ENCODE measurements at places on chromosomes 7 and 10.

GRCh38 chr7:125347269-125347668 is 417.6 kb upstream of the POT1 start:
- DNase-seq: no peak

DNA sequence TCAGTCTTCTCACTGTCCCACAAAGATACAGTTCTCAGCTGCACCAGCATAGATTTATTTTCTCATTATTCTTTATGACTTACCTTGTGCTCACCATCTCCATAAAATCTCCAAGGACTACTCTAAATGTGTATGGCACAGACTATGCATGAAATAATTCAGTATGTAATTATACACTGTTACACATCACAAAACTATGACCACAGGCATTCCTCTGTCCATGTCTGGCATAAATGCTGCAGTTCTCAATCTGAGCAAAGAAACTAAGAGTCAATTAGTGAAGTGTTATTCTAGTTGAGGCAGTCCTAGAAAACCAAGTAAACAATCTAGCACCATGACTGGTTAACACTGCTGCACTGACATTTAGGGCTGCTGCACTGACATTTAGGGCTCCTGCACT is 2.7 kb downstream of the CYCS start:
- DNase-seq: no peak

DNA sequence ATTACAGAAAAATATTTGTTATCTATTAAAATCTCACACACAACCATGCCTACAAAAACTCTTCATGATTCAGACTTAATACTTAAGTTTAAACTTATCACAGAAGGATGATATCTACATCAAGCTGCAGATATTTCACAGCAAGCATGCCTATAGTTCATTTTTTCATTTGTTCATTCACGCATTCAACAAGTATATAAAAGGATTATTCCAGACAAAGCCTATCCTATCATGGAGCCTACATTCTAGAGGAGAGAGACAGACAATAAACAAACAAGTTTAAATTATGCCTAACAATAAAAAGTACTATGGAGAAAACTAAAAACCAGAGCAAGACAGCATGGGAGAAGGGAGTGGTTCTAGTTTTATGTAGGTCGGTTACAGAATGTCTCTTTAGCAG is 10.9 kb downstream of the TRDMT1 start:
- no peak for DNase-seq

DNA sequence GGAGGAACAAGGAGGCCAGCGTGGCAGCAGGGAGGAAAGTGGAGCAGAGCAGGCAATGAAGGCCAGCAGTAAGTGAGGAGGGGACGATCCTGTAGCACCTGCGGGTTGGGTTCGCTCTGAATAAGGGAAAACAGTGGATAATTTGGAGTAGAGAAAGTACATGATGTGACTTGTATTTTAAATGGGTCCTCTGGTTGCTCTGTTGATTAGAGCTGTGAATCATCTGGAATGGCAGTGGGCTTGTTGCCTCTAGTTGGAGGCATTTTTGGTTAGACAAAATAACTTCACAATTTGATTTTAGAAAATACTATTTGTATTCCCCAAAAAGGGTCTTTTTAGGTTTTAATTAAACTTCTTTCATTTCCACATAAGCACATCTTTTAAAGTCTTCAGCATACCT is 277.4 kb downstream of the ARL4A start:
- no peak for DNase-seq

DNA sequence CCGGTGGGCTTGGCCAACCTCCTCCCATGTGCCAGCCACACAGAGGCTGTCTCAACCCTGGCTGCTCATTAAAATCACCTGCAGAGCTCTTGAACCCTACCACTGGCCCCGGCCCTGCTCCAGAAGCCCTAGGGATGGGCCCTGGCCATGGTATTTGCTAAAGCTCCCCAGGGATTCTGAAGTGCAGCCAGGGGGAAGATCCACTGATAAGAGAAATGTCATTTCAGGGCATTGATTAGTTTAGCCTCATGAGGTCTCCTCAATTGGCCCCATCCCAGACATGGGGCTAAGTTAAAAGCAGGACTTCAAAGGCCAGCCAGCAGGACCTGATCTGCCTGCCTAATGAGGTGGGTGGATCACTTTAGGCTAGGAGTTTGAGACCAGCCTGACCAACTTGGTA is 65.2 kb downstream of the ABRAXAS2 start:
- no peak for DNase-seq

DNA sequence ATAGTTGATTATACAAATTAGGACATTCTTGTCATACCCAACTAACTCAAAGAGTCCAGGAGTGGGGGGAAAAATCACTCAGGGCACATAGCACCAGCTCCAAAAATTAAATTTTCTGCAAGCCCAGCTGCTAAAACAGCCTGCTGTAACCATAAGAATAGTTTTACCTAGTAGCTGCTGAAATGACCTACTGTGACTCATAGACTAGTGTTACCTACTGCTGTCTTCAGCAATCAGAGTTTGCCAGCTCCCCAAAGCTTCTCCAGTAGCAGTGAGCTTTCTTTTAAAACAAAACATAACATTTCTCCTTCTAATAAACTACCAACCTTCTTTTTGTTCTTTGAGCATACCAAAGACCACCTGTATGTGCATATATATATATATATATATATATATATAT is 4.2 kb upstream of the ARHGAP12 start:
- no peak for DNase-seq

DNA sequence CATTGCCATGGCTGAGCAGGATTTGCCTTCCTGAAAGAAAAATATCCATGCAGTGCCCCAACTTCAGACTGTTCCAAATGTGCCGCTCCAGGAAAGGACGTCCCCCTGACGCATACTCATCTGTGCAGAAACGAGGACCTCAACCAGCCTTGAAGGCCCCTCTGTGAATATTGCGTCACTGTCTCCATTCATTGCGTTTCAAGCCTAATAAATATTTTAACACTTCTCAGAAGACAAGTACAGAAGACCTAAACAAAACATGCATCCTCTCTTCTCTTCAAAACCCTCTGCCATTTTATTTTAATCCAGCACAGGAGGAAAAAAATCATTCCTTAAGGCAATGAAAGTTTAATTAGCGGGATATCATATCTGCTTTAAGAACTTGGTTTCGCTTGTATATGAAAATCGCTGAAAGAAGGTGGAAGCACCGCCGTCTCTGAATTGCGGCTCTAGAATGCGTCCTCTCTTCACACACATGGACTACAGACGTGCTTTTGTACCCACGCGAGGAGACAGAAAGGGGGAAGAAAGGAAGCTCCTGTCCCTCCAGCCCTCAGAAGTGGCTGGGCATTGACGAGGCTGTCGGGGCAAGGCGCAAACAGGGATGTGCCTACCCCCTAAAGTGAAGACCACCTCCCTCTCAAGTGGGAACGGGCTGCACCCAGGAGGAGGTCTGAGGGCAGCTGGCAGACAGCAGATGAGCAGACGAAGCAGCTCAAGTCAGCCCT is 36.8 kb downstream of the RGS10 start:
- no peak for DNase-seq

DNA sequence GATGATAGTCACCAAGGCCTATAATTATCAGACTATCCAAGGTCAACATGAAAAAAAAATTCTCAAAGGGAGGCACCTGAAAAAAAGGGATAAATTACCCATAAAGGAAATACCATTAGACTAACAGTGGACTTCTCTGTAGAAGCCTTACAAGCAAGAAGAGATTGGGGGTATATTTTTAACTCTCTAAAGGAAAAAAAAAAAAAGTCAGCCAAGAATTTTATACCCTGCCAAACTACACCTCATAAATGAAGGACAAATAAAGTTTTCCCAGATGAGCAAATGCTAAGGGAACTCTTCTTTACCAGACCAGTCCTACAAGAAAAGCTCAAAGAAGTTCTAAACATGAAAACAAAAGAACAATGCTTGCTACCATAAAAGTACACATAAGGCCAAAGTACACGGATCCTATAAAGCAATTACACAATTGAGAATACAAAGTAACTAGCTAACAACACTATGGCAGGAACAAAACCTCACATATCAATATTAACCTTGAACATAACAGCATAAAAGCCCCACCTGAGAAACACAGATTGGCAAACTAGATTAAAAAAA is 263.1 kb downstream of the RNLS start:
- no peak for DNase-seq

GRCh38 chr7:6340241-6340640 is 67.8 kb upstream of the CYTH3 start:
- no peak for DNase-seq

- DNase-seq: no peak
Observed at GRCh38 chr7:42834676-42835075, 77.2 kb downstream of the C7orf25 start.

Measured in stimulated activated CD4-positive, alpha-beta T cell treated with anti-CD3 and anti-CD28 coated beads, Interleukin-15, amount 100 ng/mL, for 1 hour (primary cell).